ENCODE measurements at places on chromosomes 7 and 10. TPM values are rescaled to one million over a fixed set of nuclear protein-coding genes. Genes with fewer than 3 reads are reported as not detected.

Gene KCTD7
- total RNA-seq: 5.6 TPM

Gene SMC3
- total RNA-seq: 55.2 TPM

Gene PBLD
- total RNA-seq: 3.2 TPM

Gene NPM3
- 98.7 TPM for total RNA-seq

Gene TMEM176B
- not detected for total RNA-seq

Gene MCM10
- total RNA-seq: 23.8 TPM

Gene ZNF138
- total RNA-seq: 3.0 TPM

Gene CDK1
- total RNA-seq: 90.5 TPM

Gene NMT2
- 23.5 TPM for total RNA-seq

Gene RPP30
- total RNA-seq: 53.0 TPM

Gene INMT
- total RNA-seq: not detected

Gene BICC1
- total RNA-seq: 23.5 TPM

Gene MKI67
- 65.1 TPM for total RNA-seq

Gene ZNF467
- total RNA-seq: 1.1 TPM

Gene CDC14C
- total RNA-seq: not detected

Gene PTPN20
- total RNA-seq: 3.7 TPM

Gene FAM171A1
- 21.0 TPM for total RNA-seq

Gene GPER1
- total RNA-seq: 1.4 TPM

Gene OPALIN
- total RNA-seq: not detected

Gene NCF1
- 0.11 TPM for total RNA-seq

Gene WEE2
- not detected for total RNA-seq

Gene CCL24
- total RNA-seq: not detected

Gene LEP
- not detected for total RNA-seq

Gene HECW1
- total RNA-seq: 16.6 TPM

Gene DPYSL4
- total RNA-seq: 19.3 TPM

Gene HYAL4
- total RNA-seq: 0.04 TPM

Gene KAZALD1
- total RNA-seq: 2.9 TPM

Gene PRTFDC1
- total RNA-seq: 16.6 TPM

Gene GIMAP4
- total RNA-seq: not detected

Gene FAM25G
- not detected for total RNA-seq

Gene TAC1
- 0.11 TPM for total RNA-seq

Gene FIS1
- 129 TPM for total RNA-seq

Gene GATAD1
- 18.7 TPM for total RNA-seq

Gene SYT15B
- 2.3 TPM for total RNA-seq

Gene LRRD1
- not detected for total RNA-seq

Gene MUC12
- 16.4 TPM for total RNA-seq

Gene ABCB4
- 0.02 TPM for total RNA-seq

Gene NUP205
- 53.0 TPM for total RNA-seq

Gene PRDX3
- total RNA-seq: 247 TPM

Gene FBXW4
- total RNA-seq: 23.8 TPM

Gene ZFAND4
- total RNA-seq: 5.0 TPM

Gene CD36
- not detected for total RNA-seq

Gene UBTD1
- 15.6 TPM for total RNA-seq

Gene DAGLB
- 23.1 TPM for total RNA-seq

Gene NODAL
- not detected for total RNA-seq

Gene CALML5
- not detected for total RNA-seq

Gene WIPF3
- 0.62 TPM for total RNA-seq

Gene FLNC
- 3.9 TPM for total RNA-seq

Gene MMRN2
- 1.5 TPM for total RNA-seq

Gene NPY
- not detected for total RNA-seq

Gene CLEC5A
- not detected for total RNA-seq

Gene FUOM
- 12.4 TPM for total RNA-seq

Gene LAMB1
- total RNA-seq: 118 TPM

Gene FOXK1
- 9.3 TPM for total RNA-seq

Gene KIF20B
- 12.8 TPM for total RNA-seq

Gene ZNF679
- not detected for total RNA-seq

Measured in A549 treated with dexamethasone at 1 μM for 4 hours (cell line).